ENCODE measurements at places on chromosomes 13 and 19.

GRCh38 chr19:40791349-40791748, 7.6 kb upstream of the EGLN2 start:
- no peak for DNase-seq

GRCh38 chr19:15507068-15508034, 974 bp upstream of the CYP4F22 start:
- no peak for DNase-seq

DNA sequence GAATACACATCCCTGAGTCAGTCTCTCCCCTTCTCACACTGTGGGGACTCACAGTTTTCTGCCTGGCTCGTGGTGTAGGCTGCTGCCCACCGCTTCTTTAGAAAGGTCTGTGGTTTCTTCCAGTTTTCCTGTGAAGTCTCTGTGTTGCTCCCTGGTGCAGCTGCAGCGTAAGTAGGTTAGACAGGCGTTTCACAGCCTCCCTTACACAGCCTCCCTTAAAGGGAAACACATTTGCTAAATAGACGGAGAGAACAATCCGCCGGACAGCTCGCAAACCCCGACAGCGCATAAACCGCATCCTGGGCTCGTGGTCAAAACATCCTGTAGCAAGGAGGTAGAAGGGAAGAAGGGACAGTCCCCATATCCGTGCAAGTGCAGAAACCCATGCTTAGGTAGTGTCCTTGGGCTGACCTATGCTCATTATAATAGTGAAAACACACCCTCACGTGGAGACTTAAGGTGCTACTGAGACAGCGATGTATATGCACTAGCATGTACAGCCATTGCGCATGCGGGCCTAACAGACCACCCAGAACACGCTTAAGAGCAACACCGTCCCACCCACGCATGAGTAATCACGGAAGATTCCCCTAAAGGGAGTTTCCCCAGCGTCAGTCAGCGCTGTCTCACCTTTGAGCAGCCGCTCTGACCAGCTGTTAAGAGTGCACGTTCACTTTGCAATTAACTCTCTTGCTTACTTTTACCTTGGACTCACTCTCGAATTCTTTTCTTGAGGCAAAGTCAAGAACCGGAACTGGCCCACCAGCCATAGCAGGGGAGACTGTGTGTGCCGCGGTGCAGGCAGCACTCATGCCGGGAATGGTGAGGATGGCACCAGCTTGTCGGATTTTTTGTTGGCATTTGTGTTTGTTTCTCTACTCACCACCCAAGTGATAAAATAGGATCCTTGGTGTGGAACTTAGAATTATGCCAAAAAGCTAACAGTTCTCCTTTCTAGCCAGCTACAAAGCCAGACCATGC, 16.6 kb downstream of the SIGLEC8 start:
- peak; percentile 53 for DNase-seq

DNA sequence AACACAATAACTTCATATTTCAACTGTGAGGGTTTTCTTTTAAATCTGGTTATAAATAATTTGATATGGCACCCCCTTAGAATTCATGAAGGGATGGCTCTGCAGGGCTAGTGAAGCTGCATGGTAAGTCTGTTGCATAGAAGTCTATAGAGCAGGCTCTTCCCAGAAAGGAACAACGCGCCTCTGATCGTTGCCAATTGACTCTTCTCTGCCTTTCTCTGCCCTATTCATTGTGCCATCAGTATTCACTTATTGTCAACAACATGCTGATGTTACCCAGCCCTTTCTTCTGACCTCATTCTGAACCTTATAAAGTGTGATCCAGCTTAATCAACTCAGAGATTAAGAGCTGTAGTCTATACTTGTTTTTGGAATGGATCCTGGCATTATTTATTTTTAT, 16.3 kb upstream of the DCT start:
- DNase-seq: no peak

DNA sequence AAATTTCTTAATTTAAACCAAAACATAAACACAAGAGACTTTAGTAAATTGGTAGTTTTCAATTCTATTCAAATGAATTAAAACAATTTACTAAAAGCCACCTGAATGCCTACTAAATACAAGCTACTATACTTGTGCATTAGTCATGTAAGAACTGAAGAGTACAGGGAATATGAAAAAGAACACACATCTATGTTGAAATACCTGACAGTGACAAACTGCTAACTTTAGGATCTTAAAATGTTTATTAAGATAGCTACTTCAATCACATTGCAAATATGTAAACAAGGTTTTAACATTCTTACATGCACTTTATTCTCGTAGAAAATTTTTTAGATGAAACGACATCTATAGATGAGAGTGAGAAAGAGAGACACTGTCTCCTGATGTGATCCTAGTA, 4.1 kb downstream of the SPRYD7 start:
- no peak for DNase-seq

DNA sequence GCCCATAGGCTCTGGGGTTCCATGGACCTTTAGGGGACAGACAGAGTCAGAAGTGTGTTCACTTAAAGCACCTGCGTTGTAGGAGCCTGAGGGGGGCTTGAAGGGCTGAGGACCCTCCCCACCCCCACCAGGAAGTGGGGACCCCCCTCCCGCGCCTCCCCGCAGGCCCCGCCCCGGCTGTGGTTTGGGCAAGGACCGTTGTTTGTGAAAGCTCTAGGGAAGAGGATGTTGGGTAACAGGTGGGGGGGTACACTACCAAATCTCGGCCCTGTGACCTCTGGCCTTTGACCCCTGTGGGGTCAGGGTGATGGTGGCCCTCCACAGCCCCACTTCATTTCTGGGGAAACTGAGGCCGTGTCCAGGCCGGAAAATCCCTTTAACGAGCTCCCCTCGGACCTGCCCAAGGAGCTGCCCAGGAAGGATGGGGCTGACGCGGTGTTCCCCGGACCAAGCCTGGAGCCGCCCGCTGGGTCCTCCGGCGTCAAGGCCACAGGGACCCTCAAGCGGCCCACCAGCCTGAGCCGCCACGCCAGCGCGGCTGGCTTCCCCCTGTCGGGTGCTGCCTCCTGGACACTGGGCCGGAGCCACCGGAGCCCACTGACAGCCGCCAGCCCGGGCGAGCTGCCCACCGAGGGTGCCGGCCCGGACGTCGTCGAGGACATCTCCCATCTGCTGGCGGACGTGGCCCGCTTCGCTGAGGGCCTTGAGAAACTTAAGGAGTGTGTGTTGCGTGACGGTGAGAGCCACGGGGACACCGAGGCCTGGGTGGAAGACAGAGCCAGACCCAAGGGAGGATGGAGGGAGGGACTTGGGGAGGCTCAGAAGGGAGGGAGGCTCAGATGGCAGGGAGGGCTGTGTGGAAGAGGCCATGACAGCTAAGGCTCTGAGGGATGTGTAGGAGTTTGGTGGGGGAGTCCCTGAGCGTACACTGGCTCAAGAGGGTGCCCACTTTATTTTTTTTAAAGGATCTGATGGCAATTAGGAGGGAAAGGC, 1.3 kb downstream of the ARHGAP45 start:
- no peak for DNase-seq

DNA sequence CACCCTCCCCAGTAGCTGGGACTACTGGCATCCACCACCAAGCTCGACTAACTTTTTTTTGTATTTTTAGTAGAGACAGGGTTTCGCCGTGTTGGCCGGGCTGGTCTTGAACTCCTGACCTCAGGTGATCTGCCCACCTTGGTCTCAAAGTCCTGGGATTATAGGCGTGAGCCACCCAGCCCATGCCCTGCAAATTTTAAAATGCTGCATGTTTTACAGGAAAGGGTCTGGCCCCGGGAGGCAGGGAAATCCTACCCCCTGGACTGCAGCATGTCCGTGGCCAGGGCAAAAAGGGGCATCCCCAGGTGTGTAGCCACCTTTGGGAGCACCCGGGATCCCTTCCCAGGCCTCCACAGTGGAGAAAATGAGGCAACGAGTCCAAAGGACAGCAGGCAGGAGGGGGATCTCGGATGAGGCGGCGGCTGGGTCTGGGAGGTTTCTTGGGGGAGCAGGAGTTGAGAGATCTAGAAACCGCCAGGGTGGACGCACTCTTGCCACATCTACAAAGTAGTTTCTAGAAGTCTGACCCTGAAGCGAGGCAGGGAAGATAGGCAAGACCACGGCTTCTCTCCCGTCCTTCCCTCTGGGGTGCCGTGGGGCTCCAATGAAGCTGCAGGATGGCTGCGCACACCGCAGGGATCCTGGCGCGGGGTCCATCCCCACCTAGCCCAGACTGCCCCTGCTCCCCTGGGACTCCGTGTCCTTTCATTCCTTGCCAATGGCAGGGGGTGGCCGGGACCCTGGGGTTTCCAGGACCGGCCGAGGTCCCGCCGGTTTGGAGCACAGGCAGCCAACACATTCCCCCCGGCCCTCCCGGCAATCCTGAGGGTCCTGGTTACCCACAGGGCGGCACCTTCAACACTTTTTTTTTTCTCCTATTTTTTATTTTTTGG, 21.3 kb upstream of the ZBTB7A start:
- no peak for DNase-seq

DNA sequence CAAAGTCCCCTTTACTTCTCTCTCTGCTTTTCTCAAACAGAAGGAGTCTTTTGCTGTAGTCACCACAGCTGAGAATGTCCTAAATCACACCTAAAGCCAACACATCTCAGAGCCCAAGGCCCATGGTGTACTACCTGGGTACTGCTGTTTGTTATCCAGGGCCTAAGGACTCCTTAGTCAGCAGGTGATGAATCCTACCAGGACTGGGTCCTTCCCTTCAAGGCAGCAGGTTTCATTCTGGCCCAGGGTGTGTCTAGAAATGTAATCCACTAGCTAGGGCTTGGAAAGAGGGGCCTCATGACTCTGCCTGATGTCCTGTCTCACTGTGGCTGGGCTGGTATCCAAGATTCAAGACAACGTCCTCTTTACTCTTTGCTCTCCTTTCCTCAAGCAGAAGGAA, 36.2 kb upstream of the ENOX1 start:
- no peak for DNase-seq

DNA sequence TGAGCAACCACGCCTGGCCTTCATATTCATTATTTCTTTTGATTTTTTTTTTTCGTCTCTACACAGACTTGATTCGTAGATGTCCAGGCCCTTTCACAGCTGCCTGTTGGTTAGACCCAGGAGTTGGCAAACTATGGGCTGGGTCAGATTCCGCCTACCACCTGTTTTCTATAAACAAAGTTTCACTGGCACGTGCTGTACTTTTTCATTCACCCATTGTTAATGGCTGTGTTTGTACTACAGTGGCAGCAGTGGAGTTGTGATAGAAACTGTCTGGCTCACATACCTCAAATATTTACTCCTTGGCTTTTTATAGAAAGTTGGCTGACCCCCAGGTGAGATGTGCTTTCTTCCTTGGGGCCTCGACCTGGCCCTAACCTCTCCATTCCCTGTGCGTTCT, 72.9 kb upstream of the TEX29 start:
- DNase-seq: no peak

GRCh38 chr19:32866061-32866460, 3.5 kb downstream of the SLC7A9 start:
- no peak for DNase-seq

- no peak for DNase-seq
Observed at GRCh38 chr19:31969016-31969415, 376.4 kb upstream of the ZNF507 start.

GRCh38 chr13:42011601-42012350, 36.7 kb upstream of the DGKH start:
- DNase-seq: no peak

- no peak for DNase-seq
Observed at GRCh38 chr19:6267552-6268381, 12.0 kb downstream of the MLLT1 start.

GRCh38 chr19:6108721-6109633, 1.3 kb downstream of the RFX2 start:
- peak; percentile 66 for DNase-seq

- no peak for DNase-seq
Observed at GRCh38 chr13:51785712-51786424, 18.1 kb downstream of the DHRS12 start.

DNA sequence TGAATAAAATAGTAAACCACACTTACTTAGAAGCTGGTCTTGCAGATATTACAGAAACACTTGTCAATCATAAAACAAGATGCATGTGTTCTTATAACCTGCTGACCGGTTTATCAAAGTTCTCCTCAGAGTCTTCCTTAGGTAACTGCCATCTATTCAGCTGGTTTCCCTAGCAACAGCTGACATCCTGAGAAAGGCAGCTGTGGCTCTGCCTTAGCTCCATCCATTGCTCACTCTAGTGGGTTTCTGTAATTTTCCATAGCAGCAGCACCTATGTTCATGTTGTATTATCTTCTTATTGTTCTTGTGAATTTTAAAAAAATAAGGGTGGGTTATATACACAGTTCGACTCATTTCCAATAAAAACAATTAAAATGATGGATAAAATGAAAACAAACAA, 87.8 kb downstream of the RAP2A start:
- no peak for DNase-seq

- no peak for DNase-seq
Observed at GRCh38 chr19:22634450-22634827, 315 bp downstream of the ZNF492 start.

DNA sequence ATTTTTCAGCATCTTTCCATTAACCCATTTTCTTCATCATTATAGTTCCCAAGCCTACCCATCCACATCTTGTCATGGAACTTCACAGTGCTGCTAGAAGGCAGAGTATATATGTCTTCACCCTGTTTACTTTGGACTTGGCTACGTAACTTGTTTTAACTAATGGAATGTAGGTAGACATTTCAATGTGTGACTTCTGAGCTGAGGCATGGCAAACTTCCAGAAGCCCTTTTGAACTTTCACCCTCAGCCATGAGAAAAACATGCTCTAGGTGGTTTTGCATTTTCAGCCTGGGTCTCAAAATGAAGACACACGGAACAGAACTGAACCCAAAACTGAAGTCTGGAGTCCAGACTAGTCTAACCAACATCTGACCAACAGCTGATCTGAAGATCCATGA, 3.2 kb downstream of the TEX30 start:
- no peak for DNase-seq

DNA sequence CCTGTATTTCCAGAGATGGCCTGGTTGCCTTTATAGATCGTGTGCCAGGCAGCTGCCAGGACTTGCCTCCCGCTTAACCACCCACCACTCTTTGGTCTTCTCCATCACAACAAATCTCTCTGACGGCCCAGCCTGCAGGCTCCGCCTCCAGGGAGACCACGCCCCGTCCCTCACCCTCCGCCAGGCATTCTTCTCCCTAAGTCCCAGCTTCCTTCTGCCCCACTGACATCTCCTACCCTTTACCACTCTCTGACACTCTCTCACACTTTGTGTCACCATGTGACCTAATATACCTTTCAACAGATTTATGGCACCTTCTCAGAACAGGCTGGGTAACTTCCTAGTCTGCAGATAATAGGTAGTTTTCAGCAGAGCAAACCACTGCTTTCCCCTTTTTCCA, 95.1 kb downstream of the CAB39L start:
- no peak for DNase-seq

GRCh38 chr19:18725841-18726770, 42.6 kb downstream of the CRTC1 start:
- no peak for DNase-seq

DNA sequence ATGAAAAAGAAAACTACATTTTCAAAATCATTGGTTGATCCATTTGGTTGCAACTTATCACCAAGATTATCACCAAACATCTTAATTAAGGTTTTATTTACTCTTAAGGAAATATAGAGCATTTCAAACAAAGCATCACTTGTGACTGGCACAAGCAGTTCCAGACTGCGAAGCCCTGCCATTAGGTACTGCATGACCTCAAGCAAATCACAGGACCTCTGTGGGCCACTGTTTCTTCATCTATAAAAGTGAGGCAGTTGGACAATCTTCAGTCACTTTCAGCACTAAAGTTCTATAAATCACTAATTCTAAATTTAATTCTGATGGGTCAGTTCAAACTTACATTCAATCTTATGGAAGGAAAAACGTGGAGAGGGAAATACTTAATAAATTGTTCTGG, 2.0 kb downstream of the ELF1 start:
- DNase-seq: no peak

Data from KG1 (cell line).